Activated CD4-positive, alpha-beta T cell treated with anti-CD3 and anti-CD28 coated beads, Interleukin-2, amount 10 ng/mL, durations not matched to agents 24 days and 14 days (primary cell): ENCODE measurements at places on chromosomes 1 and 21. TPM values are rescaled to one million over a fixed set of nuclear protein-coding genes. Genes with fewer than 3 reads are reported as not detected.

PGBD5 gene
- 0.09 TPM in 1 of 2 replicates, not detected in the other for total RNA-seq

PLEKHG5 gene
- total RNA-seq, result 1.3 and 1.9 TPM in 2 replicates

HMGCS2 gene
- not detected in 2 replicates for total RNA-seq

LGR6 gene
- not detected in 2 replicates for total RNA-seq

S100A12 gene
- total RNA-seq, result not detected in 2 replicates
